Neural crest cell (in vitro differentiated cells): ENCODE measurements at places on chromosomes 12 and 14. TPM values are rescaled to one million over a fixed set of nuclear protein-coding genes. Genes with fewer than 3 reads are reported as not detected.

KLRK1 gene
- not detected in 2 replicates for total RNA-seq

NCAPD2 gene
- total RNA-seq = 133 TPM in 2 replicates

TMEM63C gene
- total RNA-seq = 0.59 and 0.91 TPM in 2 replicates

CLEC1B gene
- total RNA-seq = not detected in 2 replicates

GRCh38 chr12:107092669-107093416 is 506 bp downstream of the CRY1 start:
- H3K4me1 ChIP-seq = peaks cover 8% of the 10 kb centered on the region
- H3K4me3 ChIP-seq = no peak overlapping the region
- H3K27me3 ChIP-seq = peaks cover 6% of the 10 kb centered on the region
- no peak overlapping the region for H3K27ac ChIP-seq

DNA sequence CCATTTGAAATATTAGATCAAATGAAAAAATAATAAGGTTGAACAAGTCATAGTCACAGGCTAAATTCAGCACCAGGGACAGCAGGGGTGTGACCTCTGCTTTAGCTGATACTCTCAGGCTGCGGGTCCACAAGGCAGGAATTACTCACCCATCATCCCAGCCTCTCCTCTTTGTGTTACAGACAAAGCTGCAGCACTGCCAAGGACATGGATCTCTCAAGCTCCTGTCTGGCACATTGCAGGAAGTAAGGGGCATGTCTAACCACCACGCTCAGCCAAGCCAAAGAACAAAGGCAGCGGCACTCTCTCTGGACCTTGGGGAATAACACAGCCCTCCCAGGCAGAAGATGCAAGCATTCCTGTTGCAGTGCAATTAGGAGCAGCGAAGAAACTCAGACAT is 783.8 kb downstream of the VRK1 start:
- no peaks in the 10 kb centered on the region for H3K36me3 ChIP-seq
- peaks cover 6% of the 10 kb centered on the region for H3K4me1 ChIP-seq
- no peak overlapping the region for H3K27ac ChIP-seq
- H3K27me3 ChIP-seq = peaks cover 11% of the 10 kb centered on the region
- DNase-seq = peak; percentile 11

GRCh38 chr12:110743571-110744093 is 941 bp upstream of the PPP1CC start:
- peak; percentile 10 for DNase-seq
- peak overlapping the region; percentile 3 for H3K27ac ChIP-seq
- H3K27me3 ChIP-seq = no peaks in the 10 kb centered on the region
- H3K4me1 ChIP-seq = peaks cover 43% of the 10 kb centered on the region
- no peaks in the 10 kb centered on the region for H3K36me3 ChIP-seq

DNA sequence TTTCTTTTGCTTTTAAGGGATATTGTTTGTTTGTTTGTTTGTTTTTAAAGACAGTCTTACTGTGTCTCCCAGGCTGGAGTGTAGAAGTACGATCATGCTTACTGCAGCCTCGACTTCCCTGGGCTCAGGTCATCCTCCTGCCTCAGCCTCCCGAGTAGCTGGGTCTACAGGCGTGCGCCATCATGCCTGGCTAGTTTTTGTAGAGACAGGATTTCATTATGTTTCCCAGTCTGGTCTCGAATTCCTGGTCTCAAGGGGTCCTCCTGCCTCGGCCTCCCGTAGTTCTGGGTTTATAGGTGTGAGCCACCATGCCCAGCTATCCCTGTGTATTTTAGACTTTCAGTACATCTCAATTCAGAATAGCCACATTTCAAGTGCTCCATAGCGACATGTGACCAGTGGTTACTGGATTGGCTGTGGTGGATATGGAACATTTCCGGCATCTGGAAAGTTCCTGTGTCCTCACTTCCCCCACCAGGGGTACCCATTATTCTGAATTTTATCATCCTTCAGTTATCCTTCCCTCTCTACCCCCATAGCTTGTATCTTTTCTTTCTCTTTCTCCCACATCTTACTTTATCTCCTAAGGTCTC is 61.1 kb downstream of the HRK start:
- H3K27me3 ChIP-seq = no peaks in the 10 kb centered on the region
- peaks cover 33% of the 10 kb centered on the region for H3K4me1 ChIP-seq
- peak overlapping the region; percentile 81 for H3K4me3 ChIP-seq

GRCh38 chr12:12716151-12716792 is 896 bp upstream of the CDKN1B start:
- no peaks in the 10 kb centered on the region for H3K27me3 ChIP-seq
- H3K4me3 ChIP-seq = peak overlapping the region; percentile 88
- DNase-seq = no peak
- H3K4me1 ChIP-seq = peaks cover 61% of the 10 kb centered on the region
- peak overlapping the region; percentile 15 for H3K27ac ChIP-seq

GRCh38 chr14:65949711-65950516 is 536.3 kb upstream of the CCDC196 start:
- no peaks in the 10 kb centered on the region for H3K36me3 ChIP-seq
- H3K4me1 ChIP-seq = no peaks in the 10 kb centered on the region
- H3K4me3 ChIP-seq = no peak overlapping the region

DNA sequence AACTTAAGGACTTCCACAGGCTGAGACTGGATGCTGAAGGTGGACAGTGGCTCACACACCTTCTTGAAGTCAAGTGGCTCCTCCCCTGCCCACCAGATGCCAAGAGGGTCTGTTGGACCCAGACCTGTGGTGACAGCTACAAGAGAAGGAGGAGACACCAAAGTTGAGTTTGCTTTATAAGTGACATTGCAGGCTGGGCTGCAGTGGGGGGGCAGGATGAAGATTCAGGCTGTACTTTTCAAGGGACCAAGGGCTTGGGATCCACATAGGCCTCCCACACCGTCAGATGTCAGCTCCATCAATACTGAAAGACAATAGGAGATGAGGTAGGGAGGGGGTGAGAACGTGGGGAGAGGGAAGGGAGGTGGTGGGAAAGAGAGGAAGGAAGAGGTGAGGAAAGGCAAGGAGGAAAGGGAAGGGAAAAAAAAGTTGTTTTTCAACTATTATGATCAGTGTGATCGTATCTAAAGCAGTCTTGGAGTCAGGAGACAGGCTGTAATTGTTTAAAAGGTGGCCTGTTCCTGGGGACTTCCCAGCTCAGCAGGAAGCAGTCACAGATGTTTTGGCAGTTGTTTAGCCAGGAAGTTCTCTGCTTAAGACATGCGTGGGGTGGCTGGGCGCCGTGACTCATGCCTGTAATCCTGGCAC is 84.1 kb upstream of the RESF1 start:
- peak overlapping the region; percentile 71 for H3K27ac ChIP-seq
- H3K4me3 ChIP-seq = no peak overlapping the region
- H3K27me3 ChIP-seq = no peaks in the 10 kb centered on the region
- DNase-seq = no peak
- no peaks in the 10 kb centered on the region for H3K4me1 ChIP-seq

GRCh38 chr14:68359837-68360552 is 432.9 kb downstream of the ZFP36L1 start:
- H3K4me1 ChIP-seq = peaks cover 66% of the 10 kb centered on the region
- DNase-seq = no peak
- peak overlapping the region; percentile 44 for H3K27ac ChIP-seq

GRCh38 chr12:21989819-21990412 is 48.7 kb upstream of the ABCC9 start:
- DNase-seq = no peak
- H3K4me3 ChIP-seq = no peak overlapping the region
- no peaks in the 10 kb centered on the region for H3K27me3 ChIP-seq
- no peak overlapping the region for H3K27ac ChIP-seq

DNA sequence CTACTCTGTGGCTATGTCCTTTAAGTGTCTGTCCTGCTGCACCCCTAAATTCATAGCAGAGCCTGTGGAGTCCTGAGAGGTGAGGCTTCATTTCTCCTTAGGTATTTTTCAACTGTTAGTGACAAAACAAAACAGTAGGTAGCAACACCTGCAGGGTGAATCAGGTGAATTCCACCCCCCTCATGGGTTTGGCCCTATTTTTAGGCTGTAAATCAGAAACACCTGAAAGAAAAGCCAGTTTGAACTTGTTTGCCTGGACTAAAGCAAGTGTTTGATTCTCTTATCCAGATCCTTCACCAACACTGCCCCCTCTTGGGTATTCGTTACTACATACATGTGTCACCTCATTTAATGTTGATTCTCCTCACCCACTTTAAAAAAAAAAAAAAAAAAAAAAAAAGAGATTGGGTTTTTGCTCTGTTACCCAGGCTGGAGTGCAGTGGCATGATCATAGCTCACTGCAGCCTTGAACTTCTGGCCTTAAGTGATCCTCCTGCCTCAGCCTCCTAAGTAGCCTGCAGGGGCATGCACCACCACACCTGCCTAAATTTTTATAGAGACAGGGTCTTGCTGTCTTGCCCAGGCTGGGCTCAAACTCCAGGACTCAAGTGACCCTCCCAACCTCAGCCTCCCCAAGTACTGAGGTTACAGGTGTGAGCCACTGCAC is 10.3 kb downstream of the TBPL2 start:
- no peak overlapping the region for H3K4me3 ChIP-seq
- H3K36me3 ChIP-seq = no peaks in the 10 kb centered on the region
- peaks cover 47% of the 10 kb centered on the region for H3K27me3 ChIP-seq
- no peak for DNase-seq
- H3K27ac ChIP-seq = no peak overlapping the region

- no peak overlapping the region for H3K4me3 ChIP-seq
- no peak for DNase-seq
- H3K27ac ChIP-seq = no peak overlapping the region
- H3K27me3 ChIP-seq = no peaks in the 10 kb centered on the region
Observed at GRCh38 chr14:65492266-65492665, 79.7 kb downstream of the FUT8 start.

DNA sequence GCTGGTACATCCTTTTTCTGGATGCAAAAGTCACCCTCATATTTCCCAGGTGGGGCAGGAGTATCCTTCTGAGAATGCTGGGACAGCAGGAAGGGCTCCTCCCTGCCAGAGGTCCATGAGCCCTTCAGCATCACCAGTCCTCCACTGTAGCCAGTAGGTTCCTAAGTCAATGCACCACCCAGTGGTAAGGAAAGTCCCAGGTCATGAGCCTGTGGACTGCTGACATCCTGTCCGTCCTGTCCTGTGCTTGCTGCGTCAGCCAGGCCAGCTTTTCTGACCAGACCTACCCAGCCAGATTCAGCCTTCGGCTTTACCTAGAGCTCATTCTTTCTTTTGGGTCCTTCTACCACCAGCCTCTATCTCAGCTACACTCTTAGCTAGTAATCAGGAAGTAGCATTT is 23.0 kb upstream of the ACTN1 start:
- no peak overlapping the region for H3K27ac ChIP-seq
- no peaks in the 10 kb centered on the region for H3K27me3 ChIP-seq
- no peaks in the 10 kb centered on the region for H3K36me3 ChIP-seq
- H3K4me1 ChIP-seq = peaks cover 10% of the 10 kb centered on the region
- no peak overlapping the region for H3K4me3 ChIP-seq

DNA sequence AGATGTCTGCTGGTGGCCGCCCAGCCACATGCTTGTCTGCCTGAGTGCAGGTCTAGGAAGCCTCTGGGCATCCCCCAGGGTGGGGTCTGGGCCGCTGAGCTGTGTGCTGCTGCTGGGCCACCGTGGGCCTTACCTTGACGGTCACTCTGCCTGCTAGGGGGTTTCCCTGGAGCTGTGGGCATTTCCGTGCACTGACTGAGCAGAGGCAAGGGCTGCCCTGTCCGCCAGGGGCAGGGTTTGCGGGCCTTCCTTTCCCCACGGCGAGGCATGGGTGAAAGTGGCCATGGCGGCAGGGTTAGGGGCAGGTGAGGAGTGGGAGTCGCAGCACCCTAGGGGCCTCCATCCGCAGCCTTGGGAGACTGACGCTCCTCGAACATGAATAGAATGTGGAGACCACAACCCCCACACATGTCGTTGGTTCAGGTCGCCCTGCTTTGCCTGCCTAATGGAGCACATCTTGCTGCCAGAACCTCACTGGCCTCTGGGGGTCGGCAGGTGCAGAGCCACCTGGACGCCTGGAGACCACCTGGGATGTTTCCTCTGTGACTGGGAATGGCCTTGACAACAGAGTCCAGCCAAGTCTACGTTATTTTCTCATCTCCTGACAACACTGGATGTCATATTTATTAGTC is 2.5 kb downstream of the ZBTB42 start:
- H3K4me1 ChIP-seq = peaks cover 18% of the 10 kb centered on the region
- H3K36me3 ChIP-seq = peaks cover 2% of the 10 kb centered on the region
- H3K27me3 ChIP-seq = peaks cover 43% of the 10 kb centered on the region
- DNase-seq = no peak

DNA sequence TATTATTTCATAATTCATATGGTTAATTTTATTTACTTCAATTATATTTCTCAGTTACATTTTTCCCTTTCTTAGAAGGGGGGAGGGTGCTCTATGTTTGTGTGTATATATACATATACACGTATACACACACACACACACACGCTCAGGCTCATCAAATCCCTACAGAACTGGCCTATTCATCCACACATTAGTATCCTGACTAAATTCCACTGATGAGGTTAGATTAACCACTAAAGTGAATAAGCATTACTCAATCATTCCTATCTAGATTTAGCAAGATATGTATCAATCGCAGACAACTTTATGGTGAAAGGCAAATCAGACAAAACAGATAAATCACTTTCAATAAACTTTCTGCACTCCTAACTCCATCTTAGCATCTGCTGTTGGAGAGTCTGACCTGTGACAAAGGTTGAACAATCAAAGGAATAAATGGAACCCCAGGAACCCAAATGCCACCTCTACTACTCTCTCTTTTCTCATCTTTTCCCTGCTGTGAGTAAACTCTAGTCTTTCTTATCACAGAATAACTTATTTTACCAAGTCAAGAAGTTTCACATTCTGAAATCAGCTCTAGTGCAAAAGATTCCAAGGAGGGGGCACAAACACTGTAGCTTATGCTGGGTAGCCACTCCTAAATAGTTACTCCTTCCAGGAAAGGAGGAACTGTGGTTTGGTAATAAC is 67.6 kb downstream of the RALGAPA1 start:
- DNase-seq = no peak
- no peak overlapping the region for H3K27ac ChIP-seq
- no peaks in the 10 kb centered on the region for H3K4me1 ChIP-seq

DNA sequence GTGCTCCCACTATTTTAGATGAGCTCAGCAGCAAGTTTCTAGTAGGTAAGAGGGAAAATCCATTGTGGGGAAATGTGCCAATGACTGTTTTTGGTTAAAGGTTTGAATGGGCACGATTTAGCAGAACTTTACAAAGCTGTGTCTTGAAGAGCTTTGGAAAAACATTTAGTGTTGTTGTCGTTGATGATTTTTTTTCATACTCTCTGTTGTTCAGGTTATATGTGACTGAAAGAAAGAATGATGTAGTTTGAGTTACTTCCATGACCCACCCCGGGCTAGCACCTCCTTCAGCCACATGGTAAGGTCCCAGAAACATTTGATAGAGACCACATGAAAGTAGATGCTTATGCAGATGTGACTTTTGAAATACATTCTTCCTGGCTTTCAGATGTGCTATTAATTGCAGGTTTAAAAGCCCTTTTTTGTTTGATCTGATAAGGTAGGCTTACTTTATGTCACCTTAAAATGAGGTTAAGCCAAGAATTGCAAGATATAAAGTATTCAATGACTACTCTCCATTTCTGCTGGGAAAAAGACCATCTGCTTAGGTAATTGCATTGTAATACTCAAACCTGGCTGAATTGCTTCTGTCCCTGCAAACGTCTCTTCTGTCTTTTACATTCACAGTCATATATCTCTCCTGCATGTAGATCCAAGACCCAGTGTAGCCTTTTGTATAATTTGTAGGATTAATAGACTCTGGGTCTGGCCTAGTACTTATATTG is 250.6 kb downstream of the RGS6 start:
- H3K27ac ChIP-seq = no peak overlapping the region
- peaks cover 20% of the 10 kb centered on the region for H3K4me1 ChIP-seq
- no peaks in the 10 kb centered on the region for H3K27me3 ChIP-seq
- no peaks in the 10 kb centered on the region for H3K36me3 ChIP-seq
- no peak for DNase-seq
